ENCODE measurements at places on chromosomes 6 and 20.

DNA sequence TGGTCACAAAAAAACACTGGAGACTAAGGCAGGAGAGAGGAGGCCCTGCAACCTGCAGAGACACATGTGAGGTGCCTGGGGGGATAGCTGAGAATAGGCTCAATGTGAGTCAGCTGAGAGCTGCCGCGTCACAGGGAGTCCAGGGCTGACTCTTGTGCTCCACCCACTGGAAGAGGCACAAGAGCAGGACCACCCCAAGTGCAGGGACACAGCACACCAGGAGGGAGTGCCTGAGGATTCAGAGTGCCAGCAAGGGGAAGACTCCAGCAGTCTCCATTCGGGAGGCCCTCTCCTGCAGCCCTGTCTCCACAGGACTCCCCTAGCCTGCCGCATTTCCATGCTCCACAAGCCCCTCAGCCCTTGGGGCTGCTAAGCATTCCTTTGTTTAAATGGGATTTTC is 105.5 kb downstream of the HUS1B start:
- peak; percentile 46 for DNase-seq

DNA sequence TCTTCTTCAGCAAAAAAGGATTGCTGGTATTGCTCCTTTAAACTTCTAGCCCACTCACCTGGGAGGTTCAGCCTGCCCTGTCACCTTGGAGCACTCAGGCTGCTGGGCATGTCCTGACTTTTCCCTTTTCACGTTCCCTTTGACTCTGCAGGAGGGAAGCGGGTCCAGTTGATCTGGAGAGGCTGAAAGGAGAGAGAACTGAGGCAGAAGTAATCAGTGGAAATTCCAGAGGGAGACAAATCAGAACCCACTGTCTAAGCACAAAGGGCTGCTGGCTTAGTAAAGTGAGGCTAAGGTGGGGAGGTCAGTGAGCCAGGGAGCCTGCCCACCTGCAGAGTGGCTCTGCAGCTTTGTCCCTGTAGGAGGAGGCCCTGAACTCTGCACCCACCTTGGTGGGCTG is 9.7 kb upstream of the SYNDIG1 start:
- DNase-seq, result no peak

DNA sequence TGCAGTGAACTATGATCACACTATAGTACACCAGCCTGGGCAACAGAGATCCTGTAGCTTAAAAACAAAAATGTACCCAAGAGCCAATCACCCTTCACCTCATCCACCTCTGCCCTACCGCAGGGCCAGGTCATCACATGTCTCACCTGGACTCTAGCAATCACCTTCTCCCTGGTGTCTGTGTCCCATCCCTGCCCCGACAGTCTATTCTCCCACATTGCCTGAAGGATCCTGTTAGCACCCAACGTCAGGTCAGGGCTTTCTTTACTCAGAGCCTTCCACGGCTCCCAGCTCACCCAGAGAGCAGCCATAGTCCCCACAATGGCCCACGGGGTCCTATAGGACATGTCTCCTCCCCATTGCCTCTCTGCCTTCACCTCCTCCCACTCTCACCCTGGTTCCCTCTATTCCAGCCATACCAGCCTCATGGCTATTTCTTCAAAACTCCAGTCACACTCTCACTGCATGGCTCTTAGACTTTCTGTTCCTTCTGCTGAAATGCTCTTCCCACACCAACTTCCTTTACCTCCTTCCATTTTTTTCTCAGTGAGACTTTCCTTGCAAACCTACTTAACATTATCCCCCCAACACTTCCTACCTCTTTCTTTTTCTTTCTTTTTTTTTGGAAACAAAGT is 22.5 kb upstream of the ARFGEF2 start:
- DNase-seq, result no peak

DNA sequence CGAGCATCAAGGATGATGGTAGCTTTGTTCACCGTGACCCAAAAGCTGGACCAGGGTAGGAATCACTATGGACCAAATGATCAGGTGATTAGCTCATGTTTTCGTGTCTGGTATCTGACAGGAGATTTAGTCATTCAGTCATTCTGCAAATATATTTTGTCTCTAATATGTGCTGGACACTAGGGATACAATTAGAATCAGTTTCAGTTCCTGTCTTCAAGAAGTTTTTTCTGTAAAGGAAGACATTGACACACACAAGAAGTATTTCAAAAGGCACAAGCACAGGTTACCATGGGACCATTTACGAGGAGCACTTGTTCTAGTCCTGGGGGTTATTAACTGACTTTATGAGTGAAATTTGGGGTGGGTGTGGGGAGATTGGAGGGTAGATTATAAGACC is 244.9 kb downstream of the HIVEP2 start:
- peak; percentile 41 for DNase-seq

DNA sequence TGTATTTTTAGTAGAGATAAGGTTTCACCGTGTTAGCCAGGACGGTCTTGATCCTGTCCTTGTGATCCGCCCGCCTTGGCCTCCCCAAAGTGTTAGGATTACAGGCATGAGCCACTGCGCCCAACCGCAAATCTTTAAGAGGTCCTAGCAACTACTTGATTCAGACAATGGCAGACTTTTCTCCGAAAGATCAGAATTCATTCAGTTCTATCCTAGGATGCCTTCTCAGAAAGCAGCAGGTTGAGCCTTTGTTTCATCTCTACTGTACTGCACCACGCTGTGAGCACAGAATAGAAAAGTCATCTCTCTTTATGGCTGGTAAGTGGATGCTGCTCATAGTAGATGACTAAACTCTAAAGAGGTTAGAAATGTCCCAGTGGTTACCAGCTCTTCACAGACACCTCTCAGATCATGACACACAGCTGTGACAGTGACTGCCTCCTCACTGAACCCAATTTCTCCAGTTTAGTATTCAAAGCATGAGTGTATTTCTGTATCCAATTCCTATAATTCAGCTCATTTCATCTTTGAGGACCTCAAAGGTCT is 6.0 kb upstream of the HSF2 start:
- no peak for DNase-seq

DNA sequence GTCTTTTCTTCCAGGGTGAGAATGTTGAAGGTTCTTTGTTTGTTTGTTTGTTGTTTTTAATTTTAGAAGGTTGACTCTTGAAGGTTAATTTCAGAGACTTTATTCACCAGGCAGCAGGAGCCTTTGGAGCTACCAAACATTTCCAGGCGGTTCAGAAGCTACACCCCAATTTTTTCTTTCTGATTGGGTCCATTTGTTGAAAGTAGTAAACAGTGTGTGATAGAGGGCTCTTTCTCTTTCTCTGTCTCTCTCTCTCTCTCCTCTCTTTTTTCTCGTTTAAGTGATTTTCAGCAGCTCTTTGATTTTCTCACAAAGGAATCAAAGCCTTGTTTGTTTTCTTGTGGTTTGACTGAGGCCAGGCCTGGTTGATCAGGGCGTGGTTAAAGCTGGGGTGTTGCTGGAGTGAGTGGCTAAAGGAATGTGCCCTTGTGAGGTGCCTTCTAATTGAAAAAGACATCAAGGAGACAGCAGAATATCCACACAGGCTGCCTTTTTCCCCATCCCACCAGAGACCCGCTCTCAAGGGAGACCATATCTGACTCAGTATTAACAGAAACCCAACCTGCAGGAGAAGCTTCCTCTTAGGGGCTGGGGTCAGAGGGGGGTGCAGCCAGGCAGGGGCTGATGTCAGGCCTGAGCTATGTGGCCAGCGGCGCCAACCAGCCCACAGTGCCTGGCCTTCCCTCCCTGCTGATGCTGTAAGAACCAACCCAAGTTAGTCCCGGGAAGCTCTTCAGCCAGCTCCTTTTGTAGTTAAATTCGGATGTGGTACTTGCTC is 40.4 kb upstream of the NAA20 start:
- no peak for DNase-seq

GRCh38 chr6:70314296-70314695 is 11.4 kb upstream of the COL9A1 start:
- DNase-seq, result no peak

DNA sequence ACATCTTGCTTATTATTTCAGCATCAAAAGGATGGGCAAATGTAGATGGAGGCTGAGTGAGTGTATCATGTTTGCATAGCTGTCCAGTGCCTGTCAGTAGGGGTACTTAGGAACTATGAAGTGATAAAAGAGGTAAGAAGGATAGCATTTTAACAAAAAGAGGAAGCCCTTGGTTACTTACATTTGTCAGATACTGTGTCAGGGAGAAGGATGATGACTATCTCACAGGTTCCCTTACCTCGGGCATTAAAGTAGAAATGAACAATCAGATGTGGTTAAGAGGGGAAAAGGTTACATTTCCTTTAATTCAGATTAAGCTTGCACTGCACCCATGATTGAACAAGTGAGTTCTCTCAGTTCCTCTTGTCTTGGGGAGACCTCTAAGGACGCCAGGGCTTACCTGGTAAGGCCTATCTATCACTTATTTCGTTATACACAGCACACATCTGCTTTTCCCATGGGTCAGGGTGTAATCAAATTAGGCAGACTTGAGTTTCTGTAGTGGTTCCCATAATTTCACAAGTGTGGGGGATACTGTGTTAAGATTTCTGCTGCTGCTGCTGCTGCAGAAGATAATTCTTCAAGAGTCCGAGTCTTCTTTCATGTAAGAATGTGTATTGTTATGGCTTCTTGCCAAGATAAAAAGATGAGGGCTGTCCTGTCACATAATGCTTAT is 4.5 kb downstream of the FOXO3 start:
- DNase-seq, result peak; percentile 94

GRCh38 chr6:144854654-144855053 is 569.5 kb downstream of the UTRN start:
- DNase-seq, result no peak

DNA sequence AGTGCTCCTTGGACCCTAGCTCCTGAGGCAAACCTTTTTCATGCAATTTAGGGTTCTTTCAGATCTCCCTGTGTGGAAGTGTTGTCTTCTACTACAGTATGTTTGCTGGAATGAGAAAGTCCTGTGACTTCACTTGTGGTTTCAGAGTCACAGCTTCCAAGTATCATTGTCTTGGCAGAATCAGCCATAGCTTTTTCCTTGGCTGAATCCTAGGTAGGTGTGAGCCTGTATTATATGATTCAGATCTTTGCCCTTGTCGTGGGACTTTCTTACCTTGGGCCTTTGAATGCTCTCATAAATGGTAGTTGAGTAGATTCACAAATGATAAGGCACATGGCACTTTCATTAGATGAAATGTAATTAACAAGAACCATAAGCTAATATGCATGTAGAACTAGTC is 16.5 kb downstream of the CARMIL1 start:
- no peak for DNase-seq

DNA sequence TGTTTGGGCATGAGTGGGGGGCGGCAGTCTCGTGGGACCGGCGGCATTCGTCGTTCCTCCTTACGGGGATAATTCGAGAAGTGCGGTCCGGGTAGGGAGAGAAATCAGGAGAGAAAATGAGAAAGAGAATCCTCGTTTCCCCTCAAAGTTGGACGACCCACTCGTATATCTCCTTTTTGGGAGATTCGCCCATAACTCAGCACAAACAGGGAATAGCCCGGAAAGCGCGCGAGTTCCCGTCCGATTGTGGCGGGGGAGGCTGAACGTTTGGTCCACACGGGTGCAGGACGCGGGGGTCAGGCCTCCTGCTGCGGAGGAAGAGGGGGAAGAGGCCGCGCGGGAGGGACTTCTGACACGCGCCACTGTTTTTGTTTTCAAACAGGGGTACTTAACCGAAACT is 42.4 kb downstream of the POPDC3 start:
- DNase-seq, result no peak

DNA sequence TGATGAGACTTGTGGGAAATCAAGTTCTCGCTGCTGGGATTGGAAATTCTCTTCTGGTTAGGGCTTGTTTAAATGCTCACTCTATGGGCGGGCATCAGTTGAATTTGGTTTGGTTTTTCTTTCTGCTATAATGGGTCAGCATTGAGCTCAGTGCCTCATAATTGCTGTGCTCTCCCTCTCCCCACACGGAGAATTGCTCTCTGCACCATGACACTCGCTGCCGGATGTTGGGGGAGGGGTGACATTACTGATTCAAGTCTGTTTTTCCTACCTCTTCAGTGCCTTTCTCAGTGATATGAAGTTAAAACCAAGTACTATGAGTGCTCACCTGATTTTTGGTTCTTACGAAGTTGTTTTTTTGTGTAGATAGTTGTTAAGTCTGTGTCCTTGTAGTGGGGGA is 599.6 kb downstream of the EPM2A start:
- no peak for DNase-seq

DNA sequence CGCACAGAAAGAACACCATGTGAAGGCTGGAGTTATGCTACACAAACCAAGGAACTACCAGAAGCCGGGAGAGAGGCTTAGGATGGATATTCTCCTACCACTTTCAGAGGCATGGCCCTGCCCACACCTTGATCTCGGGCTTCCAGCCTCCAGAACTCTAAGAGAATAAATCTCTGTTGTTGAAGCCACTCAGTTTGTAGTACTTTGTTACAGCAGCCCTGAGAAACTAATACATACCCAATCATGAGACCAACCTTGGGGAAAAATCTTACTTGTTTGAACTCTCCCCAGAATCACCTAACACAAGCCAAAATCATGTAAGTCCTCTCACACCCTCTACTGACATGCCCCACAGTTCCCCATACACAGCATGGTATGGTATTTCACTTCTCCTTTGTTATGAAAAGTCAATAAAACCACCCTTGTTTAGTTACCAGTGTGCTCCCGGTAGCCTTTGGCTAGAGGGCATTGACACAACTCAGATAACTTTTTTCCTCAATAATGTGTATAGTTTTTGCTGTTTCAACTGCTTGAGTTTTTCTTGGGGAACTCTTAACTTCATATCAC is 40.7 kb upstream of the SLC2A12 start:
- DNase-seq, result peak; percentile 16

DNA sequence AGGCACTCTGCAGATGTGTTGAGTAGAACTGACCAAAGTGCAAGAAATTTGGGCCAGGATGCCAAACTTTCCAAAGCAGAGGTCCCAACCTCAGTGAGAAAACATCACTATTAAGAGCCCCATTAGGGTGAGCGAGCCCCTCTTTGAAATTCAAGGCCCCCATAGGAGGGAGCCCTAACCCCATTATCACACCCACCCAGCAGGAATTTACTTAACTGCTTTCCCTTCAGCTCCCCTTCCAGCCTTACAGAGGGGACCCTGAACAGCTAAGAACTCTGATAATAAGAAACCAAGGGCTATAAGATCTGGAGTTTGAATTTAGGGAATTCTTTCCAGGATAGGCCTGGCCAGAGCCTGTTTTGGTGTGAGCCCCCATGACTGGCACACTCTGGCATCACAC is 130.6 kb downstream of the NFATC2 start:
- no peak for DNase-seq

DNA sequence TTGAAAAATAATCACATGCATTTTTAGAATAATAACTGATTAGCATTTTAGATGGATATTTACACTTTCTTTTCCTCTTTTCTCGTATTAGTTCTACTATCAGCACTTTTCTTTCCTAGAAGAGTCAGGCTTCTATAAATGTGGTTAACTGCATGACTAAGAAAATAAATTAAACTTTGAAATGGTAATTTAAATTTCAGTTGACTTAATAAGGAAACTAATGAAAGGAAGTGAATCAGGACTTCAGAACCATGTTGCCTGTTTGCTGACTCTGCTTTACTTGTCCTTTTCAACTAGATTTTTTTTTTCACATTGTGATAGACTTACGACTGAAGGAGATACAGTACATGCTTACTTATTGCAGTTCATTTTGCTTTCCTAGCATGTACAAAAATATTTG is 1258.2 kb upstream of the EYS start:
- DNase-seq, result no peak

- DNase-seq, result no peak
These were observed 14.9 kb downstream of the EBF4 start for GRCh38 chr20:2707353-2708072.

GRCh38 chr6:166906376-166907044 is 49.8 kb downstream of the RNASET2 start:
- no peak for DNase-seq
